ENCODE measurements at places on chromosomes 1 and 21. TPM values are rescaled to one million over a fixed set of nuclear protein-coding genes. Genes with fewer than 3 reads are reported as not detected.

DNA sequence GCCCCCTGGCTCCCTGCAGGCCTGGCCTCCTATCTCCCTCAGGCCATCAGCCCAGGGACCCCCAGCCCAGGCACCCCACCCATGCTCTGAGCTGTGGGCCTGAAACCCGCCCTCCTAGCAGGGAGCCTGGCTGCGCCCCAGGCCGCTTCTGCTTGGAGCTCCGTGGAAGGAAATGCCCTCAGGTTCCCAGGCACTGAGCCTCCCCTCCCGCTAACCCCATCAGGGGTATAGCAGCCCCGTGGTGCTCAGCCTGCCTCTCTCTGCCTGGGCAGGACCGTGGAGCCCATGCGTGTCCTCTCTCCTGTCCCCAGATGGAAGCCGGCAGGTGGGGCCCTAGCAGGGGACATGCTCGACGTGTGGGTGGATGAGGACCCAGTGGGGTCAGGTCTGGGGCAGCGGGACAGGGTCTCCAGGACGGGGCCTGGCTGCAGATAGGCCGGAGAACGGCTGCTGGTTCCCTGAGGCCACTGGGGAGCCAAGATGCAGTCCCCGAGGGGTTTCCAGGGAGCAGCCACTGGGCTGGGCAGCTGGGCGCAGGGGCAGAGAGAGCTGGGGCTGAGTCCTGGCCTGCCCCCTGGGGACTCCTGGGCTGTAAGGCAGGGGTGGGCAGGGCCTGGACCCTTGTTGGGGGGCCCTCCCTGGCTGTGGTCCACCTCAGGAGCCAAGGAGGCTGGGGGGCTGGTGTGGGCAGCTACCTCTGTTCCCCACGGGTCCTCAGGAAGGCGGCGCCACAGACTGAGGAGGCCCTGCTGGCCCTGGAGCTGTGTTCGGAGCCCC, 75.5 kb downstream of the MORN1 start:
- H3K27ac ChIP-seq: peak overlapping the region; percentile 22
- H3K36me3 ChIP-seq: no peaks in the 10 kb centered on the region
- no peak for DNase-seq

DNA sequence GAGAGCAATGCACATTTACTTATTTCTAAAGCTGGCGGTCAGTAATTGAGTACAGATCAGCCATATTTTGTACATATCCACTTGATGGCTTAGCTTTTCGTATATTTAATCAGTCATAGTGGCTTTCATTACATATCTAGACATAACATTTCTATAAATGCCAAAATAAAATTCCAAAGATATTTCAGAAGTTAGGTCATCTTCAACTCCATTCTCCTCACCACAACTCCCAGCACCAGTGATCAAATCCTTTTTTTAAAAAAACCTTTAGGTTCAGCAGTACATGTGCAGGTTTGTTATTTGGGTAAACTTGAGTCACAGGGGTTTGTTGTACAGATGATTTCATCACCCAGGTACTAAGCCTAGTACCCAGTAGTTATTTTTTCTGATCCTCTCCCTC, 53.9 kb upstream of the GNG4 start:
- H3K27ac ChIP-seq: no peak overlapping the region
- no peaks in the 10 kb centered on the region for H3K4me1 ChIP-seq
- DNase-seq: no peak
- peaks cover 75% of the 10 kb centered on the region for H3K36me3 ChIP-seq

DNA sequence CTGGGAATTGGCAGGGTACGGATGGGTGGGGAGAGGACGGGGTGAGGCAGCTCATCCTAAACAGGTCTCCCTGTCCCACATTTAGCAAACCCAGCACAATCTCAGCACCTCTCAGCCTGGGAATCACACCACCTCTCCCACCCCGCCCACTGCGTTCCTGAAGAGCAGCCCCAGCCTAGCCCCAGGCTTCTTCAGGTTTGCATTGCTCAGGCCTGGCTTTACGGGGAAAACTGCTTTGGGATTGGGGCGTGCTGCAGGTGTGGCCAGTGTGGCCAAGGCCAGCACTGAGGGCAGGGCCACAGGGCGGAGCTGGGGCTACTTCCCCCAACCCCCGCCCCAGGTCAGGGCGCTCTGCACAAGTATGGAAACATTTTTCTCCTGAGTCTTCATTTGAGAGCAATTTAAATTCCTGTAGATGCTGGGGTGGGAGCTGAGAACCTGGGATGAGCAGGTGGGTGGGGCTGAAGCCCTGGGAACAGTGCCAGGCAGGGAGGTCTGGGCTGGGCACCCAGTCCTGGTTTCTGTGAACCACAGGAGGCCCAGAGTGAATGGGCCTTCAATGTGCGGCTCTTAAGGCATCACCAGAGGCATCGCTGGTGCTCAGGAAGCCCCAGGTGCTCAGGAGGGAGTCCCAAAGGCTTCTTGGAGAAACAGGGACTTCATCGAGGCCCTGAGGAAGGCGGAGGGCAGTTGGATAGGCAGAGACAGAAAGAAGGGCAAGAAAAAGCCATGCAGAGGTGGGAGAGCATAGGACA, 24.1 kb downstream of the TNNT2 start:
- no peaks in the 10 kb centered on the region for H3K4me1 ChIP-seq
- H3K4me3 ChIP-seq: no peak overlapping the region
- H3K27ac ChIP-seq: no peak overlapping the region
- peaks cover 2% of the 10 kb centered on the region for H3K27me3 ChIP-seq
- no peaks in the 10 kb centered on the region for H3K36me3 ChIP-seq
- no peak for DNase-seq

- no peaks in the 10 kb centered on the region for H3K27me3 ChIP-seq
- H3K4me3 ChIP-seq: no peak overlapping the region
- DNase-seq: no peak
- no peaks in the 10 kb centered on the region for H3K36me3 ChIP-seq
- H3K4me1 ChIP-seq: no peaks in the 10 kb centered on the region
- H3K27ac ChIP-seq: no peak overlapping the region
Measured at GRCh38 chr1:78177708-78178270, 132.0 kb downstream of the GIPC2 start.

The OR2L8 gene
- total RNA-seq: 0.21 TPM

The DAB1 gene
- total RNA-seq: not detected

The ZBTB8A gene
- total RNA-seq: 0.96 TPM

The OR2M3 gene
- not detected for total RNA-seq

The FNBP1L gene
- total RNA-seq: 0.32 TPM

DNA sequence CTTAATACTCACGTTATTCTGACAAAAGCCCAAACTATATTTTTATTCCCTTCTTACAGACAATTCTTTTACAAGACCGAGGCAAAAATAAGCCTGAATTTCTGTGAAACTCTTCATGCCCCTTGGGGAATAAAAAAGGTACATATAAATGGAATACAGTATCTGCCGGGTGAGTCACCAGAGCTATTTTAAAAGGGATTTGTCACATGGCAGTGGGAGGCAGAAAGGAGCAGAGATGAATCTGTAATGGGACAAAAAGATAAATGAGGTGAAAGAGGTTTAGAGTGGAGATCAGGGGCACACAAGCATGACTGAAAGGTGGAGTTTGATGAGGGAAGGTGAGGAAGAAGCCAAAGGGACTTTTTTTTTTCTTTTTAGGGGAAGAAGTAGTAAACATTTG, 8.8 kb downstream of the XCL1 start:
- H3K4me1 ChIP-seq: peaks cover 2% of the 10 kb centered on the region
- no peak overlapping the region for H3K4me3 ChIP-seq
- no peak for DNase-seq

DNA sequence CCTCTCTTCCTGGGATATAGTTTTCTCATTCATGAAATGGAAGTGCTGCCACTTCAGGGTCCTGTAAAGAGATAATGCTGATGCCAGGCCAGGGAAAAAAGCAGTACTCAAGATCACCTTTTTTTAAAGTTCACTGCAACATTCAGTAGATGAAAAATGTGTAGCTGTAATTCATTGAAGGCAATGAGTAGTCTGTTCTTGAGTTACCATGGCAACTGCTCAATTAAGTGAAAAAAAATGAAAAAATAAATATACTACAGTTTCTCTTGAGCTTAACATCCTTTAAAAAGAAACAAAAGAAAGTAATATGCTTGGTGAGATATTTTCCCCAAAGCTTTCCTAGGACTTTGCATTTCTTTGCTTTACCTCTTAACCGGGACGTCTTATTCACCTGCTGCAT, 183.3 kb downstream of the AK5 start:
- no peak for DNase-seq
- H3K27ac ChIP-seq: no peak overlapping the region
- H3K4me1 ChIP-seq: no peaks in the 10 kb centered on the region
- no peaks in the 10 kb centered on the region for H3K27me3 ChIP-seq
- H3K36me3 ChIP-seq: no peaks in the 10 kb centered on the region
- H3K4me3 ChIP-seq: no peak overlapping the region

- H3K4me1 ChIP-seq: no peaks in the 10 kb centered on the region
- no peak for DNase-seq
- H3K36me3 ChIP-seq: no peaks in the 10 kb centered on the region
Measured at GRCh38 chr1:116279715-116280114, 93.3 kb upstream of the ATP1A1 start.

The AMY2A gene
- not detected for total RNA-seq

The MAN1C1 gene
- 5.0 TPM for total RNA-seq

The LCE3D gene
- total RNA-seq: not detected

GRCh38 chr21:28798798-28799197, 193.9 kb downstream of the LTN1 start:
- H3K4me3 ChIP-seq: no peak overlapping the region
- H3K4me1 ChIP-seq: no peaks in the 10 kb centered on the region
- H3K36me3 ChIP-seq: no peaks in the 10 kb centered on the region

GRCh38 chr1:192477630-192478029, 97.9 kb upstream of the RGS1 start:
- H3K4me1 ChIP-seq: peaks cover 3% of the 10 kb centered on the region
- no peaks in the 10 kb centered on the region for H3K36me3 ChIP-seq
- H3K27me3 ChIP-seq: peaks cover 12% of the 10 kb centered on the region
- H3K27ac ChIP-seq: no peak overlapping the region
- H3K4me3 ChIP-seq: no peak overlapping the region

- H3K27me3 ChIP-seq: no peaks in the 10 kb centered on the region
- no peak overlapping the region for H3K27ac ChIP-seq
- peaks cover 39% of the 10 kb centered on the region for H3K4me1 ChIP-seq
- no peak overlapping the region for H3K4me3 ChIP-seq
- DNase-seq: no peak
- H3K36me3 ChIP-seq: peaks cover 17% of the 10 kb centered on the region
Measured at GRCh38 chr1:121522061-121522759, 337.4 kb downstream of the SRGAP2C start.

The RASSF5 gene
- 182 TPM for total RNA-seq

GRCh38 chr21:46041183-46041582, 56.7 kb upstream of the COL6A2 start:
- no peak overlapping the region for H3K27ac ChIP-seq
- H3K4me1 ChIP-seq: no peaks in the 10 kb centered on the region
- no peak for DNase-seq
- H3K36me3 ChIP-seq: no peaks in the 10 kb centered on the region
- H3K4me3 ChIP-seq: no peak overlapping the region
- peaks cover 1% of the 10 kb centered on the region for H3K27me3 ChIP-seq

GRCh38 chr1:184888505-184888904, 85.8 kb downstream of the NIBAN1 start:
- peaks cover 38% of the 10 kb centered on the region for H3K36me3 ChIP-seq
- H3K27me3 ChIP-seq: no peaks in the 10 kb centered on the region
- no peak overlapping the region for H3K4me3 ChIP-seq
- DNase-seq: no peak
- no peak overlapping the region for H3K27ac ChIP-seq
- H3K4me1 ChIP-seq: peaks cover 38% of the 10 kb centered on the region

GRCh38 chr1:62844030-62844429, 60.1 kb downstream of the ATG4C start:
- no peaks in the 10 kb centered on the region for H3K4me1 ChIP-seq
- H3K36me3 ChIP-seq: no peaks in the 10 kb centered on the region
- DNase-seq: no peak
- H3K27me3 ChIP-seq: no peaks in the 10 kb centered on the region

DNA sequence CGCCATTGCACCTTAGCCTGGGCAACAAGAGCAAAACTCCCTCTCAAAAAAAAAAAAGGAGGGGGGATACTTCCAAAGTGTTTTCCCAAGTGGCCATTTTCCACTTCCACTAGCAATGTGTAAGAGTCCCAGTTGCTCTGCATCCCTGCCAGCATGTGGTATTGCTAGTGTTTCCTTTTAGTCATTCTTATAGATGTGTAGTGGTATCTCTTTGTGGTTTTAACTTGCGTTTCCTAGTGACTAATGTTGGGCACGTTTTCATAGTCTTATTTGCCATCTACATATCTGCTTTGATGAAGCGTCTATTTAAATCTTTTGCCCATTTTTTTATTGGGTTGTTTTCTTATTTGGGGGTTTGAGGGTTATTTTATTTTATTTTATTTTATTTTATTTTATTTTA, 31.1 kb downstream of the INAVA start:
- peaks cover 3% of the 10 kb centered on the region for H3K4me1 ChIP-seq
- H3K27ac ChIP-seq: no peak overlapping the region
- H3K4me3 ChIP-seq: no peak overlapping the region

GRCh38 chr1:43143441-43143888, 28.6 kb downstream of the EBNA1BP2 start:
- no peaks in the 10 kb centered on the region for H3K36me3 ChIP-seq
- H3K27me3 ChIP-seq: peaks cover 44% of the 10 kb centered on the region
- no peaks in the 10 kb centered on the region for H3K4me1 ChIP-seq

The RAB7B gene
- not detected for total RNA-seq

DNA sequence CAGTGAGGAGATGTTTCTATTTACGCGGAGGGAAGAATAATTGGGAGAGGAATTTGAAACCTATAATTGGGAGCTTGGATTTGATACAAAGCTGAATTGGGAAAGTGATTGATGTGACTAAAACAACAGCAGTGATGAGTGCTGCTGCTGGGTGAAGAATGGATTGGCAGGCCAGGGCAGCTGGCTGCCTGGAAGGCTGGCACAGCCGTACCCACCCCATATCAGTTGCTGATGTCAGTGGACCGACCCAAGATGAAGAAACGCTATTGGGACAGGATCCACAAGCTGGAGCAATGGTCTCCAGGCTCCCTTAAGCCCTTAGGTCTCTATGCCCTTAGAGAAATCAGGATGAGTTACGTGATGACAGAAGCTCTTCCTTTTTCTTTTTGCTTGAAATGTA, 47.4 kb downstream of the GRIK1 start:
- H3K27ac ChIP-seq: no peak overlapping the region
- H3K4me3 ChIP-seq: no peak overlapping the region
- H3K27me3 ChIP-seq: no peaks in the 10 kb centered on the region
- no peaks in the 10 kb centered on the region for H3K36me3 ChIP-seq
- H3K4me1 ChIP-seq: no peaks in the 10 kb centered on the region

DNA sequence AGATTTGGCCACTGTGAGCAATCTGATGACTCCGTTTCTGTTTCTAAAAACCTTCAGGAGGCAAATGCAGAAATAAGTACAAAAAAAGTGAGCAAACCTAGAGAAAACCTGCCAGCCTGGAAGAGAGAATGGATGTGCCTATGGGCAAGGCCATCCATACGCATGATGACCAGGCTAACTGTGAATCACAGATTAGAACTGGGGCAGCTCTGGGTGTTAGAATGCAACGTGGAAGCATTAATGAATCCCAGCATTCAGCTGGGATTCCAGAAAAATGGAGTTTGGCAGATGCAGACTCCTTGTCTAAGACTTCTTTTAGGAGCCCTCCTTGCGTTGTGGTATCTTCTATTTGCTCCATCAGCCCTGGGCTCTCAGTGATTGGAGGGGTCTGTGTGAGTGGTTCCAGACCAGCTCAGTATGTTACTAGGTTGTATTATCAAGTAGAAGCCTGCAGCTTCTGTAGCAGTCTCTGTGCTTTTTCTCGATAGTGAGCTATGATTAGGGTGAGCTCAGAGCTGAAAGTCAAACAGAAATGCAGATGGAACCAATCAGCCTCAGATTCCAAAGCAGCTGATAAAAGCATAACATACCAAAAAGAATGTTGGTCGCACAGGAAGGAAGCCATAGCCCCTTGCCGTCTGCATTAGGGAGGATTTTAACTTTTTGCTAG, 154.0 kb downstream of the PSMG1 start:
- H3K27me3 ChIP-seq: peaks cover 4% of the 10 kb centered on the region
- H3K36me3 ChIP-seq: peaks cover 2% of the 10 kb centered on the region
- no peak overlapping the region for H3K27ac ChIP-seq
- DNase-seq: no peak

The ARHGEF19 gene
- 7.5 TPM for total RNA-seq

The KRTAP19-5 gene
- total RNA-seq: not detected

The DPT gene
- total RNA-seq: not detected

Data from activated T-helper 2 cell treated with anti-CD3 and anti-CD28 coated beads, Interferon-gamma antibody, Interleukin-2, Interleukin-4, amounts not matched to agents 10 μg/mL and 5 μg/mL and 100 μg/mL, durations not matched to agents 14 hours and 24 hours and 36 hours (primary cell).